ENCODE measurements at places on chromosomes 16 and 17.
A peak's percentile ranks its signal among the peaks of the same experiment; 100 is the strongest.

DNA sequence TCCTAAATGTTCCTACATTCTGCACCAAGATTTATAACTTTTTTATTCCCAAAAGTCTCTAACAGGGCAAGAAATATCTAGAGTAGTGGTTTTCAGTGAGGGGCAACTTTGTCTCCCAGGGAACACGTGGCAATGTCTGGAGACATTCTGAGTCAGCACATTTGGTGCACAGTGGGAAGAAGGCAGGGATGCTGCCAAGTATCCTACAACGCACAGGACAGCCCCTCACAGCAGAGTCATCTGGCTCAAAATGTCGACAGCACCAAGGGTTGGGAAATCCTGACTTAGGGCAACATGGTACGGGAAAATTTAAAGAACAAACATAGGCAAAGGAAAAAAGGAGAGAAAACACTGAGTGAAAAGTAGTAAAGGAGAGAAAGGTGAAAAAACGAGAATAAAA, 61.8 kb downstream of the SMG6 start:
- no peak for DNase-seq

GRCh38 chr16:14445937-14446715, 183.9 kb downstream of the PARN start:
- no peak for DNase-seq

GRCh38 chr16:51445250-51445649, 294.2 kb upstream of the SALL1 start:
- DNase-seq: no peak

GRCh38 chr17:68595986-68596385, 5.2 kb downstream of the FAM20A start:
- DNase-seq: no peak

- DNase-seq: no peak
These were observed 13.7 kb downstream of the HAPSTR1 start for GRCh38 chr16:9105189-9105588.

DNA sequence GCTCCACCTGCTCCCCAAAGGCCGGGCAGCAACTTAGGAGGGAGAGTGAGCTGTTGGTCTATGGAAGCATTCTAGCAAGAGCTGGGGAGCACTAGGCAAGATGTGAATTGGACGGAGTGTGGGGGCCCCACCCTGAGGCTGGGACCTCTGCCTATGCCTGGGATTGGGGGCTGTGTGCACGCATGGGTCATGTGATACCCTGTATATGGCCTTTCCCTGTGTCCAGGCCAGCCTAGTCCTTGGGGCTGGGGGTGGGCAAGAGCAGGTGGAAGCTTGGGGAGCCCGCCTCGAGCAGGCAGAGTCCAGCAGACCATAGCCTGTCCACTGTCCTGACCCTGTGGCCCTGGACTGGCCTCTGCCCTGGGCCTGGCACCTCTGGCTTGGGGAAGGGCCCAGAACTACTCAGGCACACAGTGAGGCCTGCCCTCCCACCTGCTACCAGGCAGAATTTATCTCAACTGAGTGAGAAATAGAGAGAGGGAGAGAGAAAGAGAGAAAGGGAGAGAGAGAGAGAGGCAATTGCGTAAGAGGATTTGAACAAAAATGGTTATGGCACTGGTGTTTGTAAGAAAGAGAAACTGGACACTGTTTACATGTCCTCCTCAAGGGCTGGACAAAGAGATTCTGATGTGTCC, 19.1 kb downstream of the PDP2 start:
- no peak for DNase-seq

- DNase-seq: no peak
These were observed 30.7 kb downstream of the DNAH2 start for GRCh38 chr17:7748076-7748775.

DNA sequence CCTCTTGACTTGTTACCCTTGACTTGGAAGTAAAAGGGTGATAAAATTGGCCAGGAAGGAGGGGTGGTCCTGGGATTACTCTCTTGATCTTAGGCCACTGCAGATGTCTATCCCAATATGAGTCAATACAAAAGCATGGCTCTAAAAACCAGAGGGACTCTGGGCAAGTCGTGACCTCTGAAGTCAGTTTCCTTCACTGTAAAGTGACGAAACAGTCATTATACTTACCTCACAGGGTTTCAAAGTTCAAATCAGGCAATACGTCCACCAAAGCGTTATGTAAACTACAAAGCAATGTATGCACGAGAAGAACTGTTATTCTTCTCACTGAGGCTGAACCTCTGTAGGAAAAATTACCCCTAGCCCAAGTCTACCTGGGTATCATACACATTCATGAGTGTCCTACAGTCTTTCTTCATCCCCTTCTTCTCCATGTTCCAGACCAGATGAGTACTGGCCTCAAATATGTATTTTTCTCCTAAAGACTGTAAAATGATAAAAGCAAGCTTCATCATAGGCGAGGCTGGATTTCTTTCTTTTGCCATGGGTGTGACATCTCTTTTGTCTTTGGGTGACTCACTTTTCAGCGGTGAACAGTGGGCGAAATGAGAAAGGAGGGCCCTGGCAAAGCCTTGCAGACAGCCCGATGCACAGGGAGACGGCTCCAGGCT, 34.5 kb upstream of the CLEC18B start:
- DNase-seq: no peak

DNA sequence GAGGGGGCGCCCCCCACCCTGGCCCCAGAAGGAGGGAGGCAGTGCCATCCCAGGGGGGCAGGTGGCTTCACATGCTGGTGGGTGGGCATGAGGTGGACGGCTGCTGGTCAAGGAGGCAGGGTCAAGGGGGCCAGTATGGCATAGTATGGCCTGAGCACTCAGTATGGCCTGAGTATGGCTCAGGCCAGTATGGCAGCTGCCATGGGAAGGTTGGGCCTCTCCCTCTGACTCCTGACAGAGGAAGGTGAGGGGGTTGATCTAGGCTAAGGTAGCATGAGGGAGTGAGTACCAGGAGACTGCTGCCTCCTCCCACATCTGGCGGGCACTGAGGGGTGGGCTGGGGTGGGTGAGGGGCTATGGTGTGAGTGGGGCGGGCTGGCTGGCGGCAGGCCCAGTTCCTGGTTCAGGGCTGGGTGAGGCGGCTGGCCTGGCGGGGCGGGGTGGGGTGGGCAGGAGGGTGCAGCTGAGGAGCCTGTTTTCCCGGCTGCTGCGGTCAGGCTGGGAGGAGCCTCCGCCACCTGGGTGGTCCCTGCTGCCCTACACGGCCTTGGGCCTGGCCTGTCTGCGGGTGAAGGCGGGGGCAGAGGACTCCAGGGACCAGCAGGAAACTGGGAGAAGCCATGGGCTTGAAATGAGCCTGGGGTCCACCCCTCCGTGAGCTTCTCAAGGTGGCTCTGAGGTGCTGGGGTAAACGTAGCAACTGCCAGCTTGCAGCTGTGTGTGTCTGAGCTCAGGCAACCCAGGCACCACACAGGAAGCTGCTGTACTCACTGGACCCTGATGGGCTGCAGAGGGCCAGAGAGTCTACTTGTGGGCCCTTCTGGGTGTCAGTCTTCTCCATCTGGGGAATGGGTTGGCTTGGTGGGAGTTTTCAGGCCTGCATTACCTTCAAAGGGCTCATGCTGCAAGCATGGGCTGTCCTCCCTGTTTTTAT, 57.0 kb downstream of the RAI1 start:
- no peak for DNase-seq

- DNase-seq: no peak
These were observed 77.9 kb upstream of the LGALS9 start for GRCh38 chr17:27553019-27553511.

DNA sequence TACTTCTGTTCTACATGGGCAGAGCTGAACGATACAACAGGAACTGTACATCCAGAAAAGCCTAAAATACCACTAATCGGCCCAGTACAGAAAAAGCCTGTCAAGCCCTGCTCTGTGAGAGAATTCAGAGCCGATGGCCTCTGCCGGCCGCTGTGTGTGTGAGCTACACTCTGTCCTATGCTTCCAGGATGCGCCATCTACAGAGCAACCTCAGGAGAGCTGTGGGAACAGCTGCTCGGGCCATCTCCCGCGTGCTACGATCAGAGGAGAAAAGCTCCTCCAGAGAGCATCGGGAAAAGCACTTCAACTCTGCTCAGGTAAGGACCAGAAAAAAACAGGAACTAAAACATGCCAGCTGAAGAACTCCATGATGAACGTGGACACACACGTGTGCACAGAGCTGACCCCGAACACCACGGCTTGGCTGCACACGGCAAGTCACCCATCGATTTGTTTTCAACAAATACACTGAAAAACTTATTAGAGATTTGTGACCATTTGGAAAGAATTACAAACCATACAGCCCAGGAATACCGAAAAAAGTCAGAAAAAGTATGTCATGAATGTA, 115.9 kb downstream of the ANKRD11 start:
- DNase-seq: no peak

DNA sequence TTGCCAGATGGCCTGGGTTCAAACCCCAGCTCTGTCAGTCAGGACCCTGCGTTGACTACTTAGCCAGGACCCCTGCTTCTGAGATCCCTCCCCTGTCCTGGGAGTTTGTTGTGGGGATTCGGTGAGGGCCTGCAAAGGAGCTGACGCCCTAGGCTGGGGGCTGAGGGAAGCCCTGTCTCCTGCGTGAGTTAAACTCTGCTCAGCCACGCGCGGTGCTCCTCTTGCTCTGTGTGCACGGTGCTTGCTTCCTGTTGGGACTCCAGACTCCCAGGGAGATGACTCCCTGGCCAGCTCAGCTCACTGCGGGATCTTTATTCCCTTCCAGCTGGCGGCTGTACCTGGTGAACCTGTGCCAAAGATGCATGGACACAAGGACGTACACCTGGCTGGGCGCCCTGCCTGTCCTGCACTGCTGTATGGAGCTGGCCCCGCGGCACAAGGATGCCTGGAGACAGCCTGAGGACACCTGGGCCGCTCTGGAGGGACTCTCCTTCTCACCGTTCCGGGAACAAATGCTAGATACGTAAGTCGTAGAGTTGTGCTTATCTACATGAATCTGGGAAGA, 37.4 kb downstream of the RNF213 start:
- DNase-seq: no peak

DNA sequence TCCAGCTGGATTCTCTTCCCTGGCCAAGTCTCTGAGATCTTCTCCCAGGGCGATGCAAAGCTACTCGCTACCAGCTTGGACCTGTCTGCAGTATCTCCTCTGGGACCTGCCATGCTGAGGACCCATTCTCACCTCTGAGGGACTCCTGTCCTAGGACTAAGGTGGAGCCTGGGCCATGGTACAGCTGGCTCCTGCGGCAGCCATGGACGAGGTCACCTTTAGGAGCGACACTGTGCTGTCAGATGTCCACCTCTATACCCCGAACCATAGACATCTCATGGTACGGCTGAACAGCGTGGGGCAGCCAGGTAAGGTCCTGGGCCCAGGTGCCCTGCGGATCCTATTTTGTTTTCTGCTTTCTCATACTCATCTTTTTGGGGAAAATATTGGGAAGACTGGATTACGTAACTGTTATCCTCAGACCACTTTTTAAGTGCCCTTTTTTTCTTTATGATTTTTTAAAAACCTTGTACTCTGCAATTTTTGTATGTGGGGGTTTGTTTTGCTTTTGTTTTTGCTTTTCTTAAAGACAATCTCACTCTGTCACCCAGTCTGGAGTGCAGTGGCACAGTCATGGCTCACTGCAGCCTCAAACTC, 4.1 kb downstream of the METTL22 start:
- DNase-seq: no peak

GRCh38 chr16:73384506-73385089, 336.7 kb upstream of the ZFHX3 start:
- no peak for DNase-seq

GRCh38 chr17:14316126-14316832, 15.4 kb downstream of the HS3ST3B1 start:
- DNase-seq: no peak

GRCh38 chr17:55420067-55420775, 1.4 kb downstream of the MMD start:
- no peak for DNase-seq

DNA sequence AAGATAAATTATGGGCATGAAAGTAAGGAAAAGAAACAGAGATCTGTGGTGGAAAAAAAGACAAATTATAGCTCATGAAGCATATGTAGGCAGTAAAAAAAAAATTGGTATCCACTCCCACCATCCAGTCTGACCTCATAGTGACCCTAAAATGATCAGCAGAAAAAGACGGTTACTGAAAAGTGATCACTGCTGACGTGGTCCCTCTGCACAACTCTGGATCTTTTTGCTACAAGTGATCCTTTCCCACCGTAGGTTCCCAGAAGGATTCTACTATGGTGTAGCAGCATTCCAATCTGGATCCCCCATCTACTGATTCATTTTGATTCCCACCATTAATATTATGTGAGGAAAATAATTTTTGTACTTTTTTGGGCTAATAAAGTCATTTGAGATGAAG, 10.9 kb upstream of the CHST6 start:
- no peak for DNase-seq

DNA sequence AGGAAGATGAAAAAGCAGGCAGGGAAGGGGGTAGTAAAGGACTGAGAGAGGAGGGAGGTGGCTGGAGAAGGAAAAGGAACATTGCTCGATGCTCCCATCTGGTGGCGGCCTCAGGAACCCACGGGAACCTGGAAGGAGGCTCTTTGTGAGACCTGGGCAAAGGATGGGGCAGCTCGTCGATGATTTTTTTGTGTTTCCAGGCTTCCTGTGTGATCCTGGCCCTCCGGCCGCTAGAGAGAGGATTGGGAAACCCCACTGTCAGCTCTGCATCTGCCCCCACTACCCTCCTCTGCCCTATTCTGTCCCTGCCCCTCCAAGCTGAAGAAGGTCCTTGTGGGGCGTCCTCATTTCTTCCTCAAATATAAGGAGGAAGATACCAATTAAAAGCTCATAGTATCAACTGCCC, 6.6 kb downstream of the WFIKKN2 start:
- DNase-seq: peak; percentile 60

DNA sequence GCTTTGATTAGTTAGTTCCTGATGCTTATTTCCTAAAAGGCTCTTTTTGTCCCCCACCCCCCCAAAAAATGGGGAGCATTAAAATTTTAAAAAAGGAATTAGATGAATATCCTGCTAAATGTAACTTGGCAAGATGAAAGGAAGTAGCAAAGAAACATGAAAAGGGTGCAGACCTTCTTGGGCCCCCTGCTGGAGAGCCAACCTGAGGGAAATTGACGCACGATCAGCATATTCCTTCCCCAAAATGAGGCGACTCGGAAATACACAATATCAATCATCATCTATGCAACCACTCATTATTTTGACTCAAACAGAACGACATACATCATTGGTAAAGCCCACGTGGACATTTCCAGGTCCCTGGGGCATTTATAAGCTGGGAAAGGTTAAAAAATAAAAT, 59.7 kb downstream of the GRIN2A start:
- no peak for DNase-seq

GRCh38 chr16:56275801-56276200, 84.5 kb downstream of the GNAO1 start:
- no peak for DNase-seq

DNA sequence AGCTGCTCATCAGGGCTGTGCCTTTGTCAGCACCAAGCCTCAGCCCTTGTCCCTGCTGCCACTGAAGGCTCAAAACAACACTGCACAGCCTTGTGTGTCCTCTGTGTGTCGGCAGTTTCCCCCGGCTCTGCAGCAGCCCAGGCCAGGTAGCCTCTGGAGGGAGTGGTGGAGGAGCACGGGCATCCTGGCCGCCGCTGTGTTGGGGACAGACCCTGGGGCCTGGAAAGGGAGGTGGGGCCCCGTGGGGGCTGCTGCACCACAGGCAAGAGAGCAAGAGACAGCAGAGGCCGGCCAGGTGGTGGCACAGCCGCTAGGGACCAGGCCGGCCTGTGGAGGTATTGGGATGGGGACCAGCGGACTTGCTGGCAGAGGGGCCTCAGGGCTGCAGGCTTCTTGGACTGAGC, 96.9 kb upstream of the ZNF750 start:
- DNase-seq: no peak
